Activated naive CD8-positive, alpha-beta T cell treated with anti-CD3 and anti-CD28 coated beads, Interleukin-2, amount 50 U/mL, for 16 hours (primary cell): ENCODE measurements at places on chromosomes 12 and 14.

DNA sequence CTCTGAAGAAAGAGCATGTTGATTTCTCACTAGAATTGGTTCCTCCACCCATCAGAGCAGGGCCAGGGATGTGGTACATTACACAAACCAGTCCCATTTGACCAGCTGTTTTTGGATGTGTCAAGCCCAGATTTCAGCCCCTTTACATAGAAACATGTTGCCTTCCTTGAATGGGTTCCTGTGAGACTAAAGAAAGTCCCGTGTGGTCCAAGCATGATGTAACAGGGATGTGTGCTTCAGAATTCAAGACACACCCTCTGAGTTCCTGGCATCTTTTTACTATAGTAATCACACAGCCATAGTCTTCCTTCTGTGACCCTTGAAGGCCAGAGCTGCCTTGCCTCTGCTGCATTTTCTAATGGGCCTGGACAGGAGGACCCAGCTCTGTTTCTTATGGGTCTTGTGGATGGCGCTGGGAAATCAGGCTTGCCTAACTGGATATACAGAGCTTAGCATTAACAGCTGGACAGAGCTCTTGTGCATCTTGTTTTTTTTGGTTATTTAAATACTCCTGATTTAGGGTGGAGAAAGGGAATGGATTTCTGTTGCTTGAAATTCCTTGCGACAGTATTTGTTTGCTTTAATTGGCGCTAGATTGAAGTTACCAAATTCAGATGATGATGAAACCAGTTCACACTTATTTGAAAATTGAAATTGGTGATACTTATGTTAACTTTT, 341.0 kb downstream of the ZFP36L1 start:
- no peak for DNase-seq

- no peak for DNase-seq
Measured at GRCh38 chr12:117576053-117576452, 214.6 kb upstream of the NOS1 start.

GRCh38 chr12:70885956-70886355, 34.6 kb downstream of the PTPRR start:
- no peak for DNase-seq

DNA sequence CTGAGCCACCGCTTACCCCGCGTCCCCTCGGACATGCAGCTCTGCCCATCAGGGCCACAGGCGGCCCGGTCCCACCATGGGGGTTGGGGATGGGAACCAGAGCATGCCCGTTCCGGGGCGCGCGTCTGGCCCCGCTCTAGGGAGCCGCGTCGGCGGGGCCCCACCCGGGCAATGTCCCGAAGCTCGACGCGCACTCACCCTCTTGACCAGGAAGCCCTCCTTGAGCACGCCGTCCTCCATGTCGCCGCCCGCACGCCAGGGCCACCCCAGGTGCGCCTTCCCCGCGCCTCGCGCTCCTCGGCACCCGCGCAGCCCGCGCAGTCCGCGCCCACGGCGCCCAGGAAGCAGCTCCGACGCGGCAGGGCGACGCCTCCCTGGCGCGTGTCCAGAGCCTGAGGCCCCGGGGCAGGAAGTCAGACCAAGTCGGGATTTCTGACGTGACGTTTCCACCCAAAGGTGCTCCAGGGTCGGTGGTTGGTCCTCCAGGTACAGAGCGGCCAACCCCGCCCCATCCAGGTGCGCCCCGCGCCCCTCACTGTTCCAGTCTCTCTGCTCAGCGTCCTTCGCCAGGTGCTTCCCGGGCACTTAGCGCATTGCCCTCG, at the start of gene PLEK2:
TSS of gene PLEK2 (minus strand) at position 346 of the 602 bp plus-strand sequence. CDS start at position 240, 106 bp downstream.
- DNase-seq, result no peak

- no peak for DNase-seq
Measured at GRCh38 chr12:7073946-7074345, 13.4 kb downstream of the C1S start.

DNA sequence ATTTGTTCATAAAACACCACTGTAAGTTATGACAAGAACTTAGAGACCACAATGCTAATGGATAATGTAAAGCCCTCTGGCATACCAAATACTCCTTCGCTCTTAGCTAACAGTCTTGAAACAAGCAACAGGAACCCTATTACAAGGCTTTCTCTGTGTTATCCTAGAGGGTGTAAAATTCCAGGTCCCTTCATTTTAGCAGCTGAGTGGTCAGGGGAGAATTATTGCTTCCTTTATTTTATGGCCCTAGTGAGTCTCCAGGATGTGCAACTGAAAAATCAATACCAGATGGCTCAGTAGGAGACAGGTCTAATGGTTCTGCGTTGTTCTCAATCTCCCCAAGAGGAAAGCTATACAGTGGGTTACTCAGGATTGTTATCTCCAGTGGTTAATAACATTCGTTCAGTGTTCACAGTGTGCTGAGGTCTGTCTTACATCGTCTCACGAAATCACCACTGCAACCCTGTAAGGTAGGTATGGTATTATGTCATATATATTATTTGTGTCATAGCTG, 172.7 kb upstream of the CNOT2 start:
- no peak for DNase-seq

- DNase-seq, result no peak
Measured at GRCh38 chr12:16606201-16606849, 363 bp upstream of the LMO3 start.

DNA sequence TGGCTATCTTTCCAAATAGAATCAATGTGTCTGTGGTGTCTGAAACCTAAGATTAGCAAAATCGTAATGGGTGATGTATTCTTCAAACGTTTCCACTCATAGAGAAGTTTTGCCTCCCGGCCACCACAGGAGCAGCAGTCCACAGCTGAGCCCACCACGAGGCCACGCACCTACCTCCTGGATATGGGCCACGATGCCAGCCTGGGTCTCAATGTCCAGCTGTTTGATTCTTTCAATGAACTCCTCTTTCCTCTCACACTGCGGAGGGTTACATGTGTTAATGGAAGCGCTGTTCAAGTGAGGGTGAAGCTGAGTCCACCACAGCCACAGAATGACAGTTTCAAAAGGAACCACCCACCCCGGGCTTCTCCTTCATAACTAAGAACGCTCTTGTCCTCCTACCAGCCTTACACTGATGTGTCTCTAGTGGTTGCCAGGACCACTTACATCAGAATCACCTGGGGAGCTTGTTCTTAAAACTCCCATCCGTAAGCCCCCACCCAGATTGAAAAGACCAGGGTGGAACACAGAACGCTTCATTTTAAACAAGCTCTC, 75.3 kb downstream of the CCDC88C start:
- DNase-seq, result no peak

DNA sequence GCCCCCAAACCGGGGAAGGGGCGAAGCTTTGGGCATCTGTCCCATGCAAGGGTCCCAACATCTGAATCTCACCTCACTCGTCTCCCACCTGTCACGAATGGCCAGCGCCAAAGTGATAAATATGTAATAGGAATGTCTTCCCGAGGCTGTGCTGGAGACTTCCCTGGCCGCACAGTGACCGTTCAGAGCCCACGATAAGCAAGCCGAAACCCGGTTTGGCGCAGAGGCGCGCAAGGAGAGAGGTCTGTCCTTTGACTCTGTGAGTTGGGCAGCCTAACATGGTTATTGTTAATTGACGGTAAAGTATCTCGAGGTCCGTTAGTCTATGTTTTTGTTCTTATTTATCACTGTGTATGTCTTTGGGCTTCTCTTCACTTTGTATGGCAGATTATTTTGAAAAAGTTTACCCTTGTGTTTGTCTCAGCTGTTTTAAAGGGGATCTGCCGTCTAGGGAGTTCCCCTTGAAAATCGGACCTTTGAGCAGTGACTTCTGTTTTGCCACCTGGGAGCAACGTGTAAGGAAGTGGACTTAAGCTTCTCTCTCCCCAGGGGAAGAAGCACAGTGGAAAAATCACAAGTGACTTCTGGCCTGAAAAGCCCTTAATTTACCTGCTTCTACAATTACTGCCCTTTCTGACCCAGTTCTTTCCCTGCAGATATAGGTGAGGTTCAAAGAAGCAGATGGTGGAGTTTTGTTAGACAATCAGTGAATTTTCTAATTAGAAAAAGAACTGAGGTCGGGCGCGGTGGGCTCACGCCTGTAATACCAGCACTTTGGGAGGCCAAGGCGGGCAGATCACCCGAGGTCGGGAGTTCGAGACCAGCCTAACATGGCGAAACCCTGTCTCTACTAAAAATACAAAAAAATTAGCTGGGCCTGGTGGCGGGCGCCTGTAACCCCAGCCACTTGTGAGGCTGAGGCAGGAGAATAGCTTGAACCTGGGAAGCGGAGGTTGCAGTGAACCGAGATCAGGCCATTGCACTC, 1.1 kb upstream of the TM9SF1 start:
- no peak for DNase-seq

- DNase-seq, result no peak
Measured at GRCh38 chr12:3604748-3605586, 114.0 kb downstream of the PRMT8 start.

DNA sequence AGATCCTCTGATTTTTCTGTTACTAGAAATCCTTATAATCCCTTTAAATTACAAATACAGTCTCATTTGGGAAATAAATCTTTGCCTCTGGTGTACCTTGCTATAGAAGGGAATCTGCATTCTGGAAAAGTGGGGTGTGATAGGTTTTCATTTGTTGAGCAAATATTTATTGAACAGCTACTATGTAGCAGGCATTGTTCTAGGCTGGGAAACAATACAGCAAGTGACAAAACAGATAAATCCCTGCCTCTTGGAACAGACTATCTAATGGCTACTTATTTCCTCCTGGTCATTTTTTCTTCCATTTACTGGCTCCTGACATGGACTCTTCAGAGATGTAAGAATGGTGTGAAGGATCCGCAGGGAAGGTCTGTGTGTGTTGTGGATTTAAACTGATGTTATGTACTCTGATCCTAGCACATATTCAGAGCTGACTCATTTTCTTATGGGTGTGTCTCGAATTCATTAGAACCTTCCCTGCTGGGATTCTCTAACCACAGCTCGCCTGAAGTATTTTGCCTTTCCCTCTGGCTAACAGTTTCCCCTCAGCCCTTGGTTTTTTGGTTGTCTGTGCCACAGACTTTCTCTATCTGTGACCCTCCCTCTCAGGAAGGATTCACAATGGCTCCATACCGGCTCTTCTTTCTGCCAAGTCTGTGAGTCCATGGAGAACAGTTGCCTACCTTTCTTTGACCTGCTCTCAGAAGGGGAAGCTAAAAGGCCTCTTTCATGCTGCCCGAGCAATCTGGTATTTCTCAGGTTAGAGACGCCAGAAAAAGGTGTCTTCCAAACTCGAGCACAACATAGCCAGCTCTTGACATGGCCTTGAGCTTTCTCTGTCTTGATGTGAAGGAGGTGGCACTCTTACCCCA, 53.7 kb downstream of the TMTC2 start:
- DNase-seq, result no peak
